Activated T-helper 9 cell treated with anti-CD3 and anti-CD28 coated beads, Interleukin-2, amount 50 U/mL, for 16 hours (primary cell): ENCODE measurements at places on chromosomes 3 and 15.

- DNase-seq, result no peak
These were observed 14.5 kb downstream of the GP5 start for GRCh38 chr3:194384569-194385001.

DNA sequence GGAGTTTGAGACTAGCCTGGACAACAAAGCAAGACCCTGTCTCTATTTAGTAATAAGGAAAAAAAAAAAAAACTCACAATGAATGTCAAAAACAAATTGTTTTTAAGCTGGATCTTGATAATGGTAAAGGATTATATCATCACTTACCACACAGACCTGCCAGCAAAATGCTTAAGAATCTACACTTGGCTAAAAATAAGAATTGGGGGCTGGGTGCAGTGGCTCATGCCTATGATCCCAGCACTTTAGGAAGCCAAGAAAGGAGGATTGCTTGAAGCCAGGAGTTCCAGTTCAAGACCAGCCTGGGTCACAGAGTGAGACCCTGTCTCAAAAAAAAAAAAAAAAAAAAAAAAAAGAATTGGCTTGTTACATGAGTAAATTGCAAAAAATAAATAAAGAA, 31.0 kb downstream of the ACAP2 start:
- DNase-seq, result no peak

GRCh38 chr3:28125342-28125741, 116.1 kb upstream of the CMC1 start:
- DNase-seq, result no peak

DNA sequence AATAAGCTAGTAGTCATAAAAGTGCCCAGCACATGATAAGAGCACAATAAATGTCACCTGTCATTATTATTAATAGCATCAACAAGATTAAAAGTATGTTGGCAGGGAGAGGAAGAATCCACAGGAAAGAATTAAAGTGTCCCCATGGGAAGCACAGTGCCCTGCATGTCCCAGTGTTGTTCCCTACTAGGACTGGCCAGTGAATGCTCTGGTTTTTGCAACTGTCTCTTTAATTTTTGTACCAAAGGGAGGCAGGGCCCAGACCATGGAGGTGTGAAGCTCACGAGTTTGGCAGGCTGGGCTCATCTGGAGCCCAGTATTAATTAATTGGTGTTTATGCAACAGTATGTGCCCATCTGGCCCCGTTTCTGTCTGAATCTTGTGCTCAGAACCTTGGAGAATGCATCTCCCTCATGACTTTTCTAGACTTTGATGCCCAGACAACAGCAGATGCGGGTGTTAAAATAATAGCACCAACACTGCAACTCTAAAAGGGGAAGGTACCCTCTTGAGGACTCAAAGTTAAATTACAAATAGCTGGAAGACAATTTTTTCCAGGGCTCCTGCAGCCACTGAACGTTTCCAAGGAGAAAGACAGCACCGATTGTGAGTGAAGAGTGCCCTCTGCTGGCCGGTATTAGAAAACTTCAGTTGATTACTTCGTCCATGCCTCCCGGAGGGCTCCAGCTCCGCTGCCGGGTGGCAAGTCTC, 71.9 kb upstream of the SPATA12 start:
- peak; percentile 61 for DNase-seq

DNA sequence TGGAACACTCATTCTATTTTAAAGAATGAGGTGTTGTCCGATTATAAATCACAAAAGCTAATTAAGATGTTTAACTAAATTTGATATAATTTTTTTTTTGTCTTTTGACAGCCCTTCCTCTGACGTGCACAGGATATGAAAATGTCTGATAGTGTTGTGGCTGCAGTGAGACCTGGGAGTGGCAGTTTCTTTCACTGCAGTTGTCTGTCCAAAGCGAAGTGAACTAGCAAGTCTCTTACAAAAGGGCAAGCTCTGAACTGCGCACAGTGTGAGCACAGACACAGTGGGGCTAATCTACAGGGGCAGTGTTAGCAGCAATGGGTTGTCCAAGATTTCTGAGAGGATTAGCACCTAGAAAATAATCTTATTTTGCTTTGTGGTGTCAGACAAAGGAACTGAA, 29.1 kb upstream of the MYRIP start:
- no peak for DNase-seq

GRCh38 chr15:42427429-42428223, 63.3 kb downstream of the ZNF106 start:
- DNase-seq, result no peak

DNA sequence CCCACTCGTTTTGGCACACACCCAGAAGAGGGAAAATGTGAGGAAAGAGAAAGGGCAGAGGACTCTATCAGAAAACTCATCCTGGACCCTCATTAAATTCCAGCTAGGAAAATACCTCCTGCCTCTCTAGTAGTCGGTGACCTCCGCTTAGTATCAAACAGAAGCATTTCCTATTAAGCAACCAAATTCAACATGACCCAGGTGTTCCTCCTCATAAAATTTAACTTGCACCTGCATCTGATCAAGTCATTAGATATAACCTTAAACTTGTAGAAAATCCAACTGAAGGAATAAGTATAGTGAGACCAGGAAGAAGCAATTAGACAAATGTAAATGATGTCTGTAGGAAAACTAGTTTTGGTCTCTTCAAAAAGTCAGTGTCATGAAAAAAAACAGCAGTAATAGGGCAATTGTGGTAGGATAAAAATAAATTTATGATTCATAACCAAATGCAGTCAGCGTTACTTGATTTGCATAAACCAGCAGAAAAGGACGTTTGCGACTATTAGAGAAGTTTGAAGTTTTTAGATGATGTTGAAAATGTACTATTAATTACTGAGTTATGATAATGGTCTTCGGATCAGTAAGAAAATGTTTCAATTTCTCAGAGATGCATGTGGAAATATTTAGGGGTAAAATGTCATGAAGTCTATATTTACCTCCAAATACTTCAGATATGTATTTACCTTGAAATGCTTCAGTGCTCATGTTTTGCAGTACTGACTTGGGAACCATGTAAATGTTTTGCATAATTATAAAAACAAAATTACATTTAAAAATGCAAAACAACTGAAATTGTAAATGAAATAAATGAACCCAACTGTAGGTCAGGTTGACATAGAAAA, 44.6 kb downstream of the LDHAL6B start:
- no peak for DNase-seq

- DNase-seq, result no peak
These were observed 191.7 kb downstream of the NR1D2 start for GRCh38 chr3:24136624-24137310.

- no peak for DNase-seq
These were observed 107.4 kb downstream of the LRIG1 start for GRCh38 chr3:66393333-66394005.

DNA sequence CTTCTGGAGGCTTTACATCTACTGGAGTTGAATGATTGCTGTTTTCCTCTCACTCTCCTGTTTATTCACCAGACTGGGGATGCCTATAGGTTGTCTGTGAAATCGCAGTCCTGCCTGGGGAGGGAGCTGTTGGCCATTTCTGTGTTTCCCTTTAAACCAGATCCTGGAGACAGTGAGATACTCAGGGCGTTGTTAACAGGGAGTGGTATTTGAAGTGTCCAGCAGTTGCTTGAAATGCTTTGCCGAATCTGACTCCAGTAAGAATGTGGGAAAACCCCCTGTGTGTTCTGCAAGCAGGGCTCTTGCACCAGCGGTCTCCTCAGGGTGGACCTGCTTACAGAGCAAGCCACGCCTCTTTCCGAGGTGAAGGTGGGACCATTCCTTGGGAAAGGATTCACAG, 4.3 kb upstream of the LRRK1 start:
- DNase-seq, result no peak

GRCh38 chr3:64072126-64072525, 48.8 kb upstream of the PSMD6 start:
- DNase-seq, result no peak

DNA sequence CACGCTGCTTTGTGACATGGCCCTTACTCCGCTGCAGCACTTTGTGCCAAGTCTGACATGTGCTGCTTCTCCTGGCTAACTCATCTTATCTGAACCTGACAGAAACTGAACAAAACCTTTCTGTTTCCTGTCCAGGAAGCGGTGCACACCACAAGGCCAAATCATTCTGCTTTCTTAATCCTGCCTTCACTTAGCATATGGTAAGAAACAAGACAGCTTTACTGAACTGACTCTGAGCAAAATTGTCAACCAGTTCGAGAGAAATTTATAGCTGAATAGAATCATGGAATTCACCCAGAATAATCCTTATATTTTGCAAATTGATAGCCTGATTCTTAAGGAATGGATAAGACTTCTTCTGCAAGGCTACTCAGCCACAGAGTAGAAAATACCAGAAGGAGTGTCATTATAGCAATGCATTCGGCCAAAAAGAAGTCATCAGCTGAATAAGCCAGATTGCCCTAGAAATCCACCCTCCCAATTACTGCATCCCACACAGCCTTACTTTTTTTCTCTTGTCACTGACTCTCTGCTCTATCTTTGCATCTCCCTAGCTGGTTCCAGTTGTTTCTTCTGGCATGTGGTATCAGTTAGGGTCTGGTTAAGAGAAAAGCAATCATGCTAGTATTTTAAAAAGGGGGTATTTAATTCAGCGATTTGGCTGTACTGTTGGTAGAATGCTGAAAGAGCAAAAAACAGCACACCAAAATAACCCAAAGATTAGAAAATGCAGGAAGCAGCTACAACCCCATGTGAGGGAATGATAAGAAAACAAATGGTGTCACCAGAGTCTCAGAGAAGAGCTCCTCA, 41.6 kb upstream of the STRIT1 start:
- DNase-seq, result no peak

- no peak for DNase-seq
These were observed 47.5 kb upstream of the AADACL2 start for GRCh38 chr3:151686257-151686656.

- DNase-seq, result no peak
These were observed 68.6 kb downstream of the FILIP1L start for GRCh38 chr3:100045696-100046095.

DNA sequence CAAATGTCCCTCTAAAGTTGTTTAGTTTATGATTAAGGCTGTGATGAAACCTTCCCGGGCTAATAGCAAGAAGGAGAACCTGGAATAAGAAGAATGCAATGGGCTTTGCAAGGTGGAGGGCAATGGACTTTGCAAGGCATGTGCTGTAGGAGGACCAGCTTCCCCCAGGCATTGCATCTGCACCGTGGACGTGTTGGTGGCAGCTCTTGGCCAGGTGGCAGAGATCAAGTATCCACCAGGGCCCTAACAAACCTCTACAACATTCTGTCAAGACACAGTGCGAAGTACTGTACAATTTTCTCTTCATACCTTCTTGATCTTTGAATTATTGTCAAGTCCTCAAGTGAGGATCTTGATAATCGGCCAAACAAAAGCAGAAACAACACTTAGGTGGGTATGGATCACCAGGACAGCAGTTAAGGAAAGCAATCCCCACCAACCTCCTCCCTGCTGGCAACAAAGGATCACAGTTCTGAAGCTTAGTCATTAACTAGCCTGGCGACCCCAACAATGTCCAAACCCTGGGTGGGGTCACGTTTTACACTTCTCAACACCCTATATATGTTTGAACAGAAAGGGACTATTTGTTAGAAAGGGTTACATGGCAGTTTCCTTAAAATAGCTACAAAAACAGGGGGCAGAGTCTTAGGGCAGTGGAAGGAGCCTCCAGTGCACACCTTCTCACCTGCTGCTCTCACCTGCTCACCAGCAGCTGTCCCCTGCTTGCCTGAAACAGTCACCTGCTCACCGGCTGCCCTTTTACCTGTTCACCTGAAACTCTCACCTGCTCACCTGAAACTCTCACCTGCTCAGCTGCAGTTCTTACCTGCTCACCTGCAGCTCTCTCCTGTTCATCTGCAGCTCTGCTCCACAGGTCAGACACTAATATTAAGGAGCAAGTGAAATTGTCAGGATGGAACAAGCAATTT, 137.9 kb upstream of the LIPC start:
- DNase-seq, result no peak

DNA sequence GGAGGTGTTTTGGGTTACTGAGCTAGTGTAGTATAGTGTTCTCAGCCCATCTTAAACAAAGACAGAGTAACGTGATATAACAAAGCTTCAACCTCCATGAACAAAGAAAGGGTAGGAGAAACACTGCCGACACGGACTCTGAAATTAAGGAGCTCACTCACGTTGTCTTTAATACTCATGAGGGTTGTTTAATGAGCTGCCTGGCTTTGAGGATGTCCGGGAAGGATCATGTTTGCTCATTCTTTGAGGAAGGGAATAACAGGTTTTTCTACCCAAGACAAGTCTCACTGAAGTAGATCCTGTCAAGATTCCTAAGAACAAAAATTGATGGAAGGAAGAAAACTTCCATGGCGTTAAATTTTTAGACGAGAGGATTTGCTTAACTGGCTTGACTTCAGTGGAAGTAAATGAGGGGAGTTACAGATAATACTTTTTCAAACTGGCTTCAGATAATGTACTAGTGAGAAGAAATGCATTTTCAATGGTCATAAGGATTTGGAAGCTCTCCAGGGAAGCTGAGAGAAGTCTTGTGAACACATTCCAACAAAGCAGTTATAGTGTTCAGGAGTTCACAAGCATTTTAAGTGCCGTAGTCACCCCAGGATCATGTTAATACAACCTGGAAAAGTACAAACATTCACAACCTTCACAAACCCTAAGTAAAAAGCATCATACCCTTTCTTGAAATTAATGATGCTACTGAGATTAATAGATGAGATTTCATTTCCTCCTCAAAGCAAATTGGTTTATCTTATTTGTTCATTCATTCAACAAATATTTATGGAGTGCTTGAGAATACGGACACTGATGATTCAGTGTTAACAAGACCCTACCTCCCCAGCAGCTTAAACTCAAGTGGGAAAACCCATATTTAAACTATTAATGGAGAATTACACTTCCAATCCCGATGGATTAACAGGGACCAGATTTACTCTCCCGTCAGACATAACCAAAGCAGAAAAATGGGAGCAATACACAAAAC, 101.5 kb downstream of the SHQ1 start:
- DNase-seq, result no peak

- DNase-seq, result no peak
These were observed 53.1 kb upstream of the CFAP161 start for GRCh38 chr15:81080996-81081395.

DNA sequence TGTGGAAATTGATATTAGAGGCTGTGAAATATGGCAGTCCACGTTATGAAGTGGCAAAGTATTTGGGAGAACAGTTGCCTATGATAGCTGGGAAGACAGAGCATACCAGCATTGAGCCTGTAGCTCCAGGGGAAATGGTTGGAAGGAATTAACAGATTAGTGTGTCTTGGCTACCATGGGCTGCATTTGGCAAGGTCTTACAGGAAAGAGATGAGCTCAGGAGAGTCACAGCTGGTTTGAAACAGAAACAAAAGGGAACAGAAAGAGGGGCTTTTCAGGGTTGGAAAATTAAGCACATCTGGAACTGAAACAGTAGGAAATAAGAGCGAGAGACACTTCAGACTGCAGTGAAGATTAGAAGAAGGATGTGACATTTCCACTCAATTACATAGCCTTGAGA, 141.7 kb downstream of the FBLN2 start:
- no peak for DNase-seq

- DNase-seq, result peak; percentile 44
These were observed 1.1 kb upstream of the TLNRD1 start for GRCh38 chr15:80999623-81000036.

DNA sequence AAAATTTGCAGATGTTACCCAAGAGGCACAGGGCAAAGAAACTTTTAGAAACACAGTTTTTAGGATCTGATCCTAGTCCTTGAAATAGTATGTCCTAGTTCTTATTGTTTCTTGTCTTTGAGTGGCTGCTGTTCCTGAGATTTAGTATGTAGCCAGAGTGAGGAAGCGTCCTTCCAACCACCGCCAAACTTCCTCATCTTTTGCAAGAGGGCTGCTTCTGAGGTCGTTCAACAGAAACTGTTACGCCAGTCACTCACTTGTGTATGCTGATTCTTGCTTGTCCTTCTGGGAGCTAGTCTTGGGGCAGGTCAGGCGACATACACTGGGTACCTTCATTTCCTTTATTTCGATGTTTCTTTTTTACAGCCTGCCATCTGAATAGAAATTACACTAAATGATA, 577.3 kb upstream of the ZNF717 start:
- DNase-seq, result no peak
